ENCODE measurements at places on chromosomes 5 and 9.

DNA sequence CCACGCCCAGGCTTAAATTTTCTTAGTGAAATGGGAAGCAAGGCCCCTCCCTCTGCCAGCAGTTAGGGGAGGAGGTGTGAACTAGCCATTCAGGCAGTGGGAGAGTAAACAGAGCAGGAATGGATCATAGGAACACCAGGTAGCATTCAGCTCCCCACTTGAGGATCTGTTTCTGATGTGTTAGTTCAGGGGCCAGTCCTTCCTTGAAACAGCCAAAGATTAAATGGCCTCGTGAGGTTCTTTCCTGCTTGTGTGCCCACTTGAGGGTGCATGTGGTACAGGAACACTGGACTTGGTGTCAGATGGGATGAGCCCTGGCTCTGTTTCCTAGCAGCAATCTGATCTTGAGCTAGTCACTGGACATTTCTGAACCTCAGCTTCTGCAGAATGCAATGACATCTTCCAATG lies 21.2 kb downstream of the FAXDC2 start:
- ATAC-seq, result no peak

DNA sequence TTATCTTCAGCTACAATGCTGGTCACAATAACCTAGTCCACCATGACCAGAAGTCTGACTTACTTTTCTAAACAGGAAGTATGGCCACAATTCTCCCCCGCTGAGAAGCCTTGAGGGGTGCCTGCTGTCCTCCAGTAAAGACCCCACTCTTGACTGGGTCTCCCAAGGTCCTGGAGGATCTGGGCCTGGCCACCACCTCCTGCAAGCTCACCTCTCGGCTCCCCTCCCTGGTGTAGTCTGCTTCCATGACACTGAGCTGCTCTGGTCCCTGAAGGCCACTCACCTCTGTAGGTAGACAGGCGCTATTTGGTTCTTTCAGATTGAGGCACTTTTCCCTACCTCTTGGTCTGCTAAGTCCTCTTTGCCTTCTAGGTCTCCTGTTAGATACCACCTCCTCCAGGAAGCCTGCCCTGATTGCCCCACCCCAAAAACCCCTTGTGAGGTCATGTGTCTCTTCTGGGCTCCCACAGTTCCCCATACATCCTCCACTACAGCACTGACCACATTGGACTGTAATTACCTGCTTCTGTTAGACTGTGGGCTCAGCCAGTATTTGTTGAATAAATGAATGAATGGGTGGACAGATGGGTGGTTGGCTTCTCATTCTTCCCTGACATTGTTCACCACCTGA lies 62.6 kb upstream of the IER5L start:
- ATAC-seq, result no peak

DNA sequence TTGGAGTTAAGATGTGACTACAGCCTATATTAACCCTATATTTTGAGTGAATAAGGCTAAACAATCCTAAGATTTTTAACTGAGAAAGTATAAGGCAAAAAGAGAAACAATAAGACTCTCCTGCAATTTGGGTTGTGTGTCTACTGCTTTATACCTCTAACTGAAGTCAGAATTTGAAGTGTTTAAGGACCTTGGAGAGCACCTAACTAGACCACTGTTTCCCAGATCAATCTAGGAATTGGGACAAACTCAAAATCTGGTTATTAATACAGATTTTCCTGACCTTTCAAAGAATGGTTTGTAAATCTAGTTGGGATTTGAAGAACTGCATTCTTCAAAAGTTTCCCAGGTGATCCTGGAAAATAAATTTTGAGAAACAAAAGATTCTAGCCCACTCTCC lies 42.1 kb downstream of the GABRA1 start:
- ATAC-seq, result no peak

GRCh38 chr9:75593920-75594319 lies 296.6 kb upstream of the PCSK5 start:
- ATAC-seq, result no peak

- no peak for ATAC-seq
Measured at GRCh38 chr5:164560216-164560615, 1054.8 kb downstream of the MAT2B start.

DNA sequence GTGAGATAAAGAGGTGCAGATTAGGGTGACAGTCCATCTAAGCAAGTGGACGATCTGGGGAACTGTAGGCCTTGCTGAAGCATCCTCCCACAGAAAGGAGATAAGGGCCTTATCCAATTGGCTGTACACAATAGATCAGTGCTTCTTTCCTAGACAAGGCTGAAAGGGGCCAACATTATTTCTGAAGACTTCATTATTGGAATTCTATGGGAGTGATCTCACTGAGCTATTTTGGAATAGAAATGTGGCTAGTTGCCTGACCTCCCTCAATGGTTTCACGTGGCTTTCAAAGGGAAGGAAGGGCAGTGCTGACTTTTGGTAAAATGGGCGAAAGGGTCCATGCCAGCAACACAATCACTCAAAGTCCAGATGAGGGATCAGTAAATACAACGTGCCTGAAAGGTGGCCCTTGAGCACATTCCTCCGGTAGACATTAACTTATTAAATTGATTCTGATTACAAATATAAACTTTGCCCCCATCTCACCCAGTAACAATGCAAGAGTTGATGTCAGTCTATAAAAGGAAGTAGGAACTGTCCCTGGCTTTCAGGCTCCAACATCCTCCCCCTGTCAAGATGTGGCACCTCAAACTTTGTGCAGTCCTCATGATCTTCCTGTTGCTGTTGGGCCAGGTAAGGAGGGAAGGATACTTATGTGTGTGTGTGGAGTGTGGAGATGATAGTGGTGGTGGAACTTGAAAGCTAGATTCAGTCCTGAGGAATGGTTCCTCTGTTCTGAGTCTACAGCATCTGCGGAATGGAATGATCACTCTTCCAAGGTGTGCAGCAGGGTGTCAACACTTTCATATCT lies at the start of gene LEAP2:
TSS of gene LEAP2 (plus strand) at position 550 of the 811 bp plus-strand sequence. CDS start at position 577, 27 bp downstream.
- no peak for ATAC-seq

- no peak for ATAC-seq
Measured at GRCh38 chr5:33037076-33037475, 326.0 kb downstream of the NPR3 start.

- ATAC-seq, result no peak
Measured at GRCh38 chr5:9302218-9302617, 243.7 kb downstream of the SEMA5A start.

- ATAC-seq, result peak; percentile 59
Measured at GRCh38 chr5:140041492-140042392, 1.4 kb downstream of the NRG2 start.

DNA sequence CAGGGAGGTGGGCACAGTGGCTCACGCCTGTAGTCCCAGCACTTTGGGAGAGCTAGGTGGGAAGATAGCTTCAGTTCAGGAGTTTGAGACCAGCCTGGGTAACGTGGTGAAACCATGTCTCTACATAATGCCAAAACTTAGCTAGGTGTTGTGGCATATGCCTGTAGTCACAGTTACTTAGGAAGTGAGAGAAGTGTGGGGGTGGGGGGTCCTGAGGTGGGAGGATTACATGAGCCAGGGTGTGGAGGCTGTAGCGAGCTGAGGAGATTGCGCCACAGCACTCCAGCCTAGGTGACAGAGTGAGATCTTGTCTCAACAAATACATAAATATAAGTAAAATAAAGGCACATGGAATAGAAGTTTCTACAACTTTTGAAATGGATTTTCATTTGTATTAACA lies 23.1 kb downstream of the VCAN start:
- ATAC-seq, result no peak

DNA sequence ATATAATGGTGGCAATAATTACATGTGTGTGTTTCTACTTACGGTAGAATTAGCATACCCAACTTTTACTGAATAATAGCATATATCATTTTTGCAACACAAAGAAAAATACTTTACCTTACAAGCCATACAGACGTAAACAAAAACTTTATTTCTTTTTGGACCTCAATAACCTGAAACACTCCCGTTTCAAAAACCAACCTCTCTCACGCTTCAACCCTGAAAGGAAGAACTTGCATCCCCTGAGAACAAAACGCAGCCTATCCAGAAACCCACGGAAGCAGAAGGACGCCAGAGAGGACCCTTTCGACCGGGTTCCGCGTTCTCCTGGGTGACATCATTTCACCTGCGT lies at the start of gene RNF38:
TSS of gene RNF38 (minus strand) at position 290 of the 352 bp plus-strand sequence. CDS start at position 129, 161 bp downstream.
- ATAC-seq, result no peak

DNA sequence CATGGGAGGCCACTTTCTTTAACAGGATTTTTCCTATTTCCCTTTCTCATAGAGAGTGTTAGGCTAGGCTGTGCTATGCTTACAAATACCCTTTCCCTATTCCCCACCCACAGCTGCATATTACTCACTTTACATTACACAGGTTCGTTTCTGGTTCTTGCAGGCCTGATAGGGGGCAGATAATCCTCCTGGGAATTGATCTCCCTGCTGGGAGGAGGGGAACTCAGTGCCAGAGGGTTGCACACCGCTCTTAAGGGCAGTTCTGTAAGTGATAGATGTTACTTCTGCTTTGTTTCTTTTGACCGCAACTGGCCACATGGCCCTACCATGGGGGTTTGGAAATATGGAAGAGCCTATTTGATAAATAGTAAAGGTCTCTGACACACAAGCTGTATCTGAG lies 54.0 kb upstream of the NTRK2 start:
- no peak for ATAC-seq

DNA sequence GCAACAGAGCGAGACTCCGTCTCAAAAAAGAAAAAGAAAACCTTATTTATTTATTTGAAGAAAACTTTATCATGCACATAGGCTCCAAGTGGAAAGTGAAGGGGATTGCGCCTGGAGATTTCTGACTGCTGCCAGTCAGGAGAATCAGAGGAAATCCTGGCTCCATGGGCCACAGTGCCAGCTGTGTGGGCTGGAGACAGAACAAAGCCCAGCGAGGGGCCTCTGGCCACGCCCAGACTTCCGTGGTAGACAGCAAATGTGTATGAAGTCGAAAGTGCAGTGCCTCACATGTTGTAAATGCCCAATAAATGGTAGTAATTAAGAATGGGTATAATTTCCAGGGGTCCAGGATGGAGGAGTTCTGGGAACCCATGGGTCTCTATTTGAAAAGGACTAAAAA lies 75.8 kb upstream of the WWC1 start:
- ATAC-seq, result no peak

DNA sequence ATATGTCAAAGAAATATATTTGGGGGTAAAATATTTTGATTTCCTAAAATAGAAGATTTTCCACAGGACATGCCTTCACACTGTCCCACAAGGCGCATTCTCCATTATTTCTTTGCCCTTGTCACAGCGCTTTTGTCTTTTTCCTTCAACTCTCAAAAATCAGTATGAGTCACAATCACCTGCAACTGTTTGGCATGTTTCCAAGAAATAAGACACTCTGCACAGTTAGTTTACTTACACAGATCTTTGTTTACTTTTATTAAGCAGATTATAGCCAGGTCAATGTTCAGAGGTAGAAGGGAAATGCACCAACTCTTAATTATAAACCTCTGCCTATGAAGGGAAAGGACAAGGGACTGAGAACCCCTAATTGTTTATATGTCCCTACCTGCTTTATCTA lies 9.5 kb downstream of the CEMIP2 start:
- ATAC-seq, result no peak

DNA sequence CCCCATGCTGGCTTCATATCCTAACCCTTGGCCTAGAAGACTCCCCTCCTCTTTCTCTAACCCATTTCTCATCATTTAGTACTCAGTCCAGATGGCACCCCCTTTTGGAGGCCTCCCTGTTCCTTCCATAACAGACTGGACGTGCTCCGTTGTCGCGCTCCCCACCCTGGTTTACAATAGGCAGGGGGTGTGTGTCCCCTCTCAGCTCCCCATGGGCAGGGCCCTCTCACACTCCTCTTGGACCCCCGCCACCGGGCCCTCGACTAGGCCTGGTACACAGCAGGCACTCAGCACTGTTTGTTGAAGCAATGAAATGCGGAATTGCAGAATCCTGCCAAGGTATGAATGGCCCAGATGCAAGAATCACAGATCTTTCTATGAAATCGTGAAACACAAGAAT lies 227.4 kb downstream of the FSTL4 start:
- ATAC-seq, result no peak

- peak; percentile 20 for ATAC-seq
Measured at GRCh38 chr9:130938652-130939404, at the start of gene FIBCD1. Gene FIBCD1, minus strand, starts transcription at chr9:130939247. Its CDS starts 640 bp downstream, at chr9:130938607.

DNA sequence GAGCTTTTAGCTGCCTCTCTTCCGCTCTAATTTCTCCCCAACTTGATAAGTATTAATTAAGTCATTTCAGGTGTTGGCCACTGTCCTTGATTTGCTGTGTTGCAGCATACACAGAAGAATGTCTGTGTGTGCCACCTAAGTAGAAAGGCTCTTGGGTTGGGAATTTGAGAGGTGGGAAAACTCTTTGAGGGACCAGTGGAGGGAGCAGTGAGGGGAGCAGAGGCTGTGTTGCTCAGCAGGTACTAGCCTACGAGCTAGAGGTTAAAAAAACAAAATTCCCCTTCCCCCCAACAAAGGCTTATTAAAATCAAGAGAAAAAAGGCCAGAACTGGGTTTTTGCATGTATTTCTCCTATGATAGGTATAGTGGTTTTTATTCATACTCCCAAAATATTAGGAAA lies 20.9 kb downstream of the RPS23 start:
- ATAC-seq, result no peak

DNA sequence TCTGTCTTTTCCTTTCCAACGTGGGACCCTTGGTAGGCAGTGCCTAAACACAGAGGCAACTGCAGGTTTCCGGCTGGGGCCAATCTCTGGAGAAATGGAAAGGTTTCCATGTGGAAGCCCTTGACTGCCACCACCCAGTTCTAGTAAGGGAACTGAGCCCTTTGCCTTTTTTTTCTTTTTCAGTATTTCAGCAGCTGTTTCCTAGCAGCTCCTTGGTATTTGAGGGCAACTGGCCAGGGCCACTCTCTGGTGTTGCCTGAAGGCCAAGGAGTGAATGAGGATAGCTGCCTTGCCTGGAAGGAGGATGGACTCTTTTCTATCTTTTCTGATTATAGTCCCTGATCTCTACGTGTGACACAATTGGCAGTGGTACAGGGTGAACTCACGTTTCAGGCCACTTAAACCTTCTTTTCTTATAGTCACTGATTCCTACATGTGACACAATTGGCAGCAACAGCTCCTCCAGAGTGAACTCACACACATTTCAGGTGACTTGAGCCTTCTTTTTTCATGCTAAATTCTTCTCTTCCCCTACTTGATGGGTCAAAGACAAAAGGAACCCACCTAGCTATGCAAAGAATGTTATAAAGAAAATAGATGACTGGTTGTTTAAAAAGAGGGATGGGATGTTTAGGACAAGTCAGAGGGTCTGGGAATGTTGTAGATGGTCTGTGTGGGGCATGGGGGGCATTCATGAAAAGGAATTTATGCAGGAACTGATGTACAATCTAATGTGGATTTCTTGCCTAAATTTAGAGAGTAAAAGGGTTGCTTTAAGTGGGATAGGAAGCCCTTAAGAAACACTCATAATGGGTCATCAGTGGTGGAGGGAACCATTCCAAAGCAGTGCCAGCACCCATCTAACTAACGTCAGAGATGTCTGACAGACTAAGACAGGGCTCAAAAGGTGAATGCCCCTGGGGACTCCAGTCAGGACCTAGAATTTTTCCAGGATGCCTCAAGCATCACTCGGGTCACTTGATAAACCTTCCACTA lies 190.1 kb downstream of the TMEM232 start:
- ATAC-seq, result no peak

All from SK-N-SH treated with all-trans-retinoic acid at 6 μM for 48 hours (cell line).